ENCODE measurements at places on chromosomes 16 and 17.

GRCh38 chr17:12070561-12070960 is 49.9 kb downstream of the MAP2K4 start:
- DNase-seq, result no peak

- no peak for DNase-seq
These were observed 165.3 kb downstream of the SDK2 start for GRCh38 chr17:73478768-73479424.

- DNase-seq, result no peak
These were observed 63.2 kb upstream of the MARCHF10 start for GRCh38 chr17:62871291-62871690.

- no peak for DNase-seq
These were observed 12.0 kb upstream of the CA4 start for GRCh38 chr17:60137731-60138130.

DNA sequence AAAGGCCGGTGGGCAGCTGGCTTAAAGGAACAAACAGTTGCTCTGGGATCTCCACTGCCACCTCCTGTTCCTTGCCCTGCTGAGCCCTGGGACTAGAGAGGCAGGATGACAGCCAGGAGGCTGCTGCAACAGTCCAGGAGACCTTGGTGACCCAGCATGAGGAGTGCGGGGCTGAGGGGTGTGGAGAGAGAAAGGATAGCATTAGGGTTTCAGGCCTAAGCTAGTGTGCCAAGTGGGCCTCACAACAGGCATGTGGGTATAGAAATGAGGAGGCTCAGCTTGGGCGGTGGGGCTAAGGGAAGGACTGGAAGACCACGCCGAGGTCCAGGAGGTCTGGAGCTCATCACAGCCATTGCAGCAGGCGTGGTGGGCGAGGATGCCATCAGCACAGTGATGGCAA is 39.8 kb downstream of the SDK2 start:
- DNase-seq, result no peak

DNA sequence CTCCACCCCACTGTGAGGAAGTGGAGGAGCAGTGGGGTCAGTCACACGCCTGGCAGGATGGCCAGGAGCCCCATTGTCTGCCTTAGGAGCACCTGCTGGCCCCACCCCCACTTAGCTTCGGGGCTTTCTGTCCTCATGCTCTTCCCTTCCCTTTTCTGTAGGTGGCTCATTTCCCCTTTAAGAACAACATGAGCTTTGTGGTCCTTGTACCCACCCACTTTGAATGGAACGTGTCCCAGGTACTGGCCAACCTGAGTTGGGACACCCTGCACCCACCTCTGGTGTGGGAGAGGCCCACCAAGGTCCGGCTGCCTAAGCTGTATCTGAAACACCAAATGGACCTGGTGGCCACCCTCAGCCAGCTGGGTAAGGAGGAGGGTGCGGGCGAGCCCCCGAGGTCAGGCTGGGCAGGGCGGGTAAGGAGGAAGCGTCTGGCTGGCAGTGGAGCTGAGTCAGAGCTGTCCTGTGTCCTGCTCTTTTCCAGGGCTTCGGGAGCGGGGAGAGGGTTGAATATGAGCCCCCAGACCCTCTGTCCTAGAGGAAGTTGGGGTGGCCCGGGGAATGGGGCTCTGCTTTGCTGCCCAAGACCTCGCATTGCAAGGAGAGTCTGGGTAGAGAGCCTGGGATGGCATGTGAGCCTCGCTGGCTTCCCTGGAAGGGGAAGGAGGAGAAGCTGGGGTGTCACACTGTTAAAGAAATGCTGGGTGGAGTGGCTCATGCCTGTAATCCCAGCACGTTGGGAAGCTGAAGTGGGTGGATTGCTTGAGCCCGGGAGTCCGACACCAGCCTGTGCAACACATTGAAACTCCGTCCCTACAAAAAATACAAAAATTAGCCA is 9.2 kb upstream of the SERPINF1 start:
- no peak for DNase-seq

DNA sequence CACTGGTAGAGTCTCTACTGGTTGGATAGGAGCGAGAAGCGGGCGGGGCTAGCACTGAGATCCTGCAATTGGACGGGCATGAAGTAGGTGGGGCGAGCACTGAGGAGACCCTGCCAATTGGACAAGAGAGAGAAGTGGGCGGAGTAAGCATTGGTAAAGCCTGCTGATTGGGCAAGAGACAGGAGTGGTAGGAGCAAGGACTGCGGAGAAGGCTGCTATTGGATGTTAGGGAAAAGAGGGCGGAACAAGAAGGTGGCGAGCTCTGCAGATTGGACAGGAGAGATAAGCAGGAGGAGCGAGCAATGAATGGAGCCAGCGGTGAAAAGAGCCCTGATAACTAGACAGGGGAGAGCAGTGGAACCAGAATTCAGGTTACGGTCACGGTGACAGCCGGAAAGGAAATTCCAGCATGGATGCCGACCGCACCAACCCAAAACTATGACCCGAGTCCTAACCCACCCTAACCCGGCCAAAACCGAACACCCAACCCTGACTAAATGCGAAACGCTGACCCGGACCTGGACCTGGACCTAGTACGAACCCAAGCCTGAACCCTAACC is 4.8 kb downstream of the SCGB1C2 start:
- DNase-seq, result no peak

GRCh38 chr17:289409-289808 is 63.2 kb downstream of the RPH3AL start:
- no peak for DNase-seq

DNA sequence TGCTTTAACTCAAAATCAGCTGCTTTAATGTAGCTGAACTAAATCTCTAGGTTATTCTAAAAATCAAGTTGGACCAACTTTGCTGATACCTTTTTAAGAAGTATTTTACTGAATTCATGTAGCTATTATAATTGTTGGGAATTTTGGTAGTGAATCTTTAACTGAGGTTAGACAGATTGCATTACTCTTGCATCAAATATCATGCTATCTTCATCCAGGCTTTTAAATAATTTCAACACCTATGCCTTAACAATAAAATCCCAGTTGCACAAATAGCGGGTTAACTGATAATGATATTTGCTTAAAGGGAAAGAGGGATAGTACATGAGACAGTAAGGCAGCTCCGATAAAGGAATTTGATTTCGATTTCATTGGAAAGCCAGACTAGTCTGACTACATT is 241.3 kb upstream of the TBX2 start:
- no peak for DNase-seq

DNA sequence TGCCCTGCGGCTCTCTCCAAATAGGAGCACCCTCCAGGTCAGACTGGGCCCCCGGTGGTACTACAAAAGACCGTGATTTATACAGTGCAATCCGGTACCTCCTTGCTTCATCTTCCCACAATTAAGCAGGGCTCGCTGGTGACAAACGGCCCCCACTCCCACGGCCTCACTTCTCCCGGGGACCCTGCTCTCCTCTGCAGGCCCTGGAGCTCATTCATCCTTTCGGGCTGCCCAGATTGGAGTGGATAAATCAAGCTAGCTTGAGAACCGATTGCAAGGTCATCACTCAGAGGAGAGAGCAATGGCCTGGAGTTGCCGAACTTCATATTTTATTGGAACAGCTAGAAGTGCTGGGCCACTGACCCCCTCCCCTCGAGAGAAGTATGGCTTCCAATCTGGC is 193.5 kb upstream of the IRX6 start:
- DNase-seq, result no peak

GRCh38 chr16:60110531-60110930 is 1376.4 kb upstream of the GOT2 start:
- DNase-seq, result no peak

DNA sequence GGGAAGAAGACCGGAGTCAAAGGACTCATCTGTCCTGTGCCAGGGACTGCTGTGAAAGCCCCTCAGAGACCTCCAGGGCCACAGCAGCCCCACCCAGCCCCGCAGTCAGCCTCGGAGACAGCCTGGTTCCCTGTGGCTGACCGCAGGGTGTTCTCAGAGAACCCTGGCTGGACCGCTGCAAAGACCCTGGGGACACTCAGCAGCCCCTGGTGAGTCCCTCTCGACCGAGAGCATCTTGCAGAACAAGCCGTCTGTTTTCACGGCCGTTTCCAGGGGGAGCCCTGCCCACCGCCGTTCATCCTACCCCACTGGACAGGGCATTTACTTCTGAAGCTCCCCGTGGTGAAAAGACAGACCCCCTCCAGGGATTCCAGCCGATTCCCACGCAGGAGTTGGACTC is 10.3 kb downstream of the UBALD1 start:
- no peak for DNase-seq

- no peak for DNase-seq
These were observed 39.2 kb downstream of the ADCY7 start for GRCh38 chr16:50305441-50306061.

DNA sequence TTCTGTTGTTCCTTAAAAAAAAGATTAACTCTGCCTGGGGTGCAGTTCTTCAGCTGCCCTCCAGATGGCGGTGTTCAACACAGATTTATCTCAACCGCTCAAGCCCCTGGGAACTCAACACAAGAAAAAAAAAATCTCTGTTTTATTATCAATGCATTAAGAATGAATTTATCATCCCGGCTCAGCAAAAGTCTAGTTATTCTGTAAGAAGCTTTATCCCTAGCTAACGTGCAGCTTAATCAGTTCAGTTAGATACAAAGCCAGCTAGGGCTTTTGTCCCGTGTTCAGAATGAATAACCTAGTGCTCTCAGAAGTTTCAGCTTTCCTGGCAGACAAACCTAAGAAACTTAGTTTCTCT is 475.9 kb upstream of the CCL2 start:
- peak; percentile 12 for DNase-seq

DNA sequence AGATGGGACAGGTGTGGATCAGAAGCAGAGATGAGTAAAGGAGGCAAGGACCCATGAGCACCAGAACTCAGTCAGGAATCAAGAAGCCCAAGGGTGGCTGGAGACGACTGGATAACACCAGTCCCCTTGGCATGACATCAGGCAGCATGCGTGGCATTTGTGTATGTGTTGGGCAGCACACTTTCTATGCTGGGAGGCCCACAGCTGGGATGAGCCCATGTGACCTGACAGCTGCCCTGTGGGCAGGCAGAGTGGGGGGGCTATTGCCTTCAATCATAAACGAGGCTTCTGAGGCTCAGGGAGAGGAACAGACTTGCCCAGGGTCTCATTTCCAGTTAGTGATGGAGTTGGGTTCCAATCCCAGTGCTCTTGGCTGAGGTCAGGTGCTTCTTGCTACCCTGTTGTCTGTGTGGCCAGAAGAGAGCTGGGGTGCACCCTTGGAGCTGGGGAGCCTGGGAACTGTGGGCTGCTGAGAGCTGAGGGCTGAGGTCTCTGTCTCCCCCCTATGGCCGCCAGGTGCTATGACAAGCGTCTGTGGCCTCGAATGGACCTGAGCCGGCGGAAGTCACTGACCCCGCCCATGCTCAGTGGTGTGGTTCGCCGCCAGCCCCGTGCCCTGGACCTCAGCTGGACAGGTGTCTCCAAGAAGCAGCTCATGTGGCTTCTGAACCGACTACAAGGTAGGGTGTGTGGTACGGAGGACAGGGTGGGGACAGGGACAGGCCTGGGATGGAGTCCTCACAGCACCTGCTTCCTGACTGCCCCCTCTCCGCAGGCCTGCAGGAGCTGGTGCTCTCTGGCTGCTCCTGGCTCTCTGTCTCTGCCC is 7.1 kb upstream of the ORAI3 start:
- peak; percentile 57 for DNase-seq

- DNase-seq, result no peak
These were observed 342.3 kb downstream of the SNX29 start for GRCh38 chr16:12318661-12319427.

GRCh38 chr17:57704448-57704847 is 40.7 kb downstream of the CCDC182 start:
- DNase-seq, result no peak

DNA sequence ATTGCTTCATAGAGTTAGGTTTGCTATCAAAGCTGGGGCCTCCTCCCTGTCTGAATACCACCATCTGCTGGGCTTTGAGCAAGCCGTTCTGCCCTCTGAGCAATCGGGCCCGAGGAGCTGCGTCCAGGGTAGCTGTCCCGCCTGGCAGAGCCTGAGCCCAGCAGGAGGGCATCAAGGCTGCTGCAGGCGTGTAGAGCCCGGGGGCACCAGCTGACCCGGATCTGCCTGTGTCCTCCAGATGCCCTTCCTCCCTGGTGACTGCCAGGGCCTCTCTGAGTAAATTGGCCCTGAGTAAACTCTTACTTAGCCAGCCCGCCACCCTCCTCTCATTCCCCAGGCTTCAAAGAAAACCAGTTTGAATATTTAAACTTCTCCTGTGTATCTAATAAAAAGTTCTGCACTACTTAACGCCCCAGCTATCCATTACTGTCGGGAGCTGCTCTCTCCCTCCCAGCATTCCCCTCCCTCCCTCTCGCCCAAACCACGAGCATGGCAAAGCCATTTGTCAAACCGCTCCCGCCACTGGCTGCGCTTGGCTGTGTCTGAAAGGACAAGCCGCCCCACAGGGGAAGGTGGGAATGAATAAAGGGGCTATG is 16.4 kb downstream of the CDK5RAP3 start:
- DNase-seq, result no peak

Data from frontal cortex (tissue), 4 donors.